ENCODE measurements at places on chromosomes 4 and X.
A peak's percentile ranks its signal among the peaks of the same experiment; 100 is the strongest.

- H3K4me3 ChIP-seq = no peak overlapping the region
- no peaks in the 10 kb centered on the region for H3K27me3 ChIP-seq
- H3K36me3 ChIP-seq = no peaks in the 10 kb centered on the region
- no peak overlapping the region for H3K27ac ChIP-seq
- H3K4me1 ChIP-seq = no peaks in the 10 kb centered on the region
- DNase-seq = no peak
These were observed 1490.1 kb upstream of the IGFBP7 start for GRCh38 chr4:58600290-58600689.

DNA sequence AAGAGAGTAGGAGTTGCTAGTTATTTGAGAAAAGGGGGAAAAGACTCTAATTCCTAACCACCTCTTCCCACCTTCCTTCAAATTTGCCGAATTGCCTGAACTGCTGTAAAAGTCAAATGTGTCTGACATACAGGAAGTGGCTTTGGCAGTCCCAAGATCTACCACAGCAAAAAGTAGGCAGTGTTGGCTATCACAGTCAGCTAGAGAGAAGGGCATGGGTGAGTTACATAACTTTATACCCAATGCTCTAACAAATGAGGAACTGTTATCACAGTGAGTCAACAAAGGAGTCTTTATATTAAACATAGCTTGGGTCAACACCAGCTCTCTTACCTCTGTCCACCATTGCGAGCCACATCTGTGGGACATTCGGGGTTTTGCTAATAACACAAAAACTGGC, 2.4 kb upstream of the MBNL3 start:
- no peaks in the 10 kb centered on the region for H3K27me3 ChIP-seq
- no peak overlapping the region for H3K4me3 ChIP-seq
- no peak overlapping the region for H3K27ac ChIP-seq
- no peak for DNase-seq
- no peaks in the 10 kb centered on the region for H3K4me1 ChIP-seq

- H3K4me3 ChIP-seq = no peak overlapping the region
- peaks cover 4% of the 10 kb centered on the region for H3K4me1 ChIP-seq
- H3K27me3 ChIP-seq = no peaks in the 10 kb centered on the region
These were observed 822 bp upstream of the PFKFB1 start for GRCh38 chrX:54994668-54995351.

- H3K36me3 ChIP-seq = no peaks in the 10 kb centered on the region
- H3K4me3 ChIP-seq = no peak overlapping the region
- H3K27me3 ChIP-seq = no peaks in the 10 kb centered on the region
- H3K4me1 ChIP-seq = no peaks in the 10 kb centered on the region
These were observed 42.6 kb upstream of the SLC25A4 start for GRCh38 chr4:185100423-185100822.

GRCh38 chrX:55451626-55451989, 319 bp upstream of the MAGEH1 start:
- H3K27me3 ChIP-seq = no peaks in the 10 kb centered on the region
- H3K27ac ChIP-seq = peak overlapping the region; percentile 91
- DNase-seq = no peak
- H3K4me3 ChIP-seq = peak overlapping the region; percentile 80

DNA sequence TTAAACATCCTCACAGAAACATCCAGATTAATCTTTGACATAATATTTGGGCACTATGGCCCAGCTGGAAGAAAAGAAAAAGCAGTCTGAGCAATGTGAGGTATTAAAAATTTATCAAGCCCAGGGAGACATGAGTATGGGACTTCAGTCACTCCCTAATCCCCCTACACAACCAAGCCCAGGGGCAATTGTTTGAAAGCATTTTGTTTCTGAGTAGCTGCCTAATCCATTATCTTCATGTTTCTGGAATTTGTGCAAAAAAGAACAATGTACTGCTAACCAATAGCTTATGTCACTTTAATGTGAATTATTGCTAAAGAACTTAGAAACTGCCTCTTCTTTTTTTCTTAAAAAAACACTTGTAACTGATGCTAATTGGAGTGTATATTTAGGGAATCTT, 360.7 kb downstream of the TEX13C start:
- H3K27ac ChIP-seq = no peak overlapping the region
- DNase-seq = no peak
- H3K36me3 ChIP-seq = no peaks in the 10 kb centered on the region
- H3K27me3 ChIP-seq = no peaks in the 10 kb centered on the region

DNA sequence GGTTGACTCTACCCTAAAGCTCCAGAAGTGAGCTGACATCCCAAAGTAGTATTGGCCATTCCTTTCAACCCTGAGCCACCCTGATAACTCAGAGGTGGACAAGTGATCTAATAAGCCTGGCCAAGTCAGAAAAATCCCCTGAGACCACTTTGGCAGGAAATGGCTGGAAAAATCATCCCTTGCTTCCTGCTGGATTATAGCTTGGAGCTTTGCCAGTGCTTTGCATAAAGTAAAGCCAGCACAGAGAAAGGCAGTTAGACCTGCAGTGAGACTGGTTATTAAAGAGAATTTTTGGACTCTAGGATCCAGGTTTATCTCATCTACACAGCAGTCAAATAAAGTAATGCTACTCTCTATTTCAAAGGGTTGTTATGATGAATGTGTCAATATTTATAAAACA, 6.4 kb downstream of the CXCL3 start:
- no peak overlapping the region for H3K4me3 ChIP-seq
- DNase-seq = no peak
- no peaks in the 10 kb centered on the region for H3K36me3 ChIP-seq
- no peak overlapping the region for H3K27ac ChIP-seq
- H3K27me3 ChIP-seq = no peaks in the 10 kb centered on the region
- no peaks in the 10 kb centered on the region for H3K4me1 ChIP-seq

- H3K27me3 ChIP-seq = no peaks in the 10 kb centered on the region
- DNase-seq = no peak
- H3K36me3 ChIP-seq = no peaks in the 10 kb centered on the region
These were observed 38.4 kb downstream of the SAGE1 start for GRCh38 chrX:135931644-135932487.

DNA sequence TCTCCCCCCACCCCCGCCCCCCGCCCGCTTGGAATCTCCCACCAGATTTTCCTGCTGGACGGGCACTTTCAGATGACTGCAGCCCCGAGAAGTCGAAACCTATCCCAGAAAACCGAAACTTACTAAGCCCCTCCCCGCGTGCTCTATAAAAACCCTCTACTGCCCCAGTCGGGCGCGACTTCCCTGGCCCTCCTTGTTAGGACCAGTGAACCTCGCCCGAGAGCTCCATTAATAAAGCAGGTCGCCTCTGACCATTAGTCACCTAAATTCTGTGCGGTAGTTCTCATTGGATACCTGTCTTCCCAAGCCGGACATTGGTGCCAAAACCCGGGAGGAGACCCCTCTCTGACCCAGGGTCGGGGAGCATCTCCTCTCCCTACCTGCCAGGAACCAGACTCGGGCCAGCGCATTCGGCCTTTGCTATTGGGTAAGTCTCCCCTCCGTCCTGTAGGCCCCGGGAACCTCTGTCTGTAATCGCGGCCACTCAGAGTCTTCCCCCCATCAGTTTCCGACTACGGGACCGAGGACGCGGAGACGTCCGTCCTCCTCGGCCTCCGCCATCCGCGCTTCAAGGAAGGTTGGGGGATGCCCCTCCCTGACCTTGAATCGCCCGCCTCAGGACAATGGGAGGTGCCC, 958.0 kb downstream of the RPA4 start:
- H3K27me3 ChIP-seq = no peaks in the 10 kb centered on the region
- H3K4me3 ChIP-seq = no peak overlapping the region

- H3K36me3 ChIP-seq = no peaks in the 10 kb centered on the region
- H3K4me1 ChIP-seq = peaks cover 22% of the 10 kb centered on the region
- H3K4me3 ChIP-seq = no peak overlapping the region
- no peak overlapping the region for H3K27ac ChIP-seq
- H3K27me3 ChIP-seq = no peaks in the 10 kb centered on the region
These were observed 175.3 kb downstream of the MAML3 start for GRCh38 chr4:139978692-139979091.

DNA sequence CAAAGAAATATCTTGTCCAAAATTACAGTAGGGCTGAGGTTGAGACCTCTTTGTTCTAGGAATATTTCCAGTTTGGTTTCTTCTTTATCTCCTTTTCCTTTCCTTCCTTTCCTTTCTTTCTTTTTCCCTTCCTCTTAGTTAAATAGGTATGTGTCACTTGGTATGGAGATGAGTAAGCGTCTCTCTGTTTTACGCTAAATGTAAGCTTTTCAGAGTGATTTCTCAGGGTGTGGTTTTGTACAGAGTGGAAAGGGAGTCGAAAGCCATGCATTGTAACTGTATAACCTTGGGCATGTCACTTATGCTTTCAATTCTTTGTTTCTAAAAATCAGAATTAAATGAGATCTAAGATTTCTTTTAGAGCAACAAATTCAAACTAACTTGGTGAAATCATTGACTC, 54.8 kb downstream of the TLL1 start:
- H3K4me1 ChIP-seq = peaks cover 3% of the 10 kb centered on the region
- H3K27me3 ChIP-seq = no peaks in the 10 kb centered on the region
- no peak overlapping the region for H3K27ac ChIP-seq
- no peak overlapping the region for H3K4me3 ChIP-seq

- no peaks in the 10 kb centered on the region for H3K27me3 ChIP-seq
- H3K36me3 ChIP-seq = no peaks in the 10 kb centered on the region
- no peaks in the 10 kb centered on the region for H3K4me1 ChIP-seq
- no peak for DNase-seq
- H3K4me3 ChIP-seq = no peak overlapping the region
These were observed 2.4 kb downstream of the CNKSR2 start for GRCh38 chrX:21376636-21377035.

GRCh38 chrX:119692191-119693039, 553 bp downstream of the SEPTIN6 start:
- no peak for DNase-seq
- H3K4me1 ChIP-seq = peaks cover 5% of the 10 kb centered on the region
- H3K27ac ChIP-seq = peak overlapping the region; percentile 70
- no peaks in the 10 kb centered on the region for H3K36me3 ChIP-seq
- H3K27me3 ChIP-seq = no peaks in the 10 kb centered on the region
- peak overlapping the region; percentile 82 for H3K4me3 ChIP-seq

- peaks cover 67% of the 10 kb centered on the region for H3K36me3 ChIP-seq
- no peak for DNase-seq
- H3K27ac ChIP-seq = no peak overlapping the region
- no peaks in the 10 kb centered on the region for H3K4me1 ChIP-seq
- H3K27me3 ChIP-seq = no peaks in the 10 kb centered on the region
These were observed 154.4 kb downstream of the PTTG2 start for GRCh38 chr4:38114386-38115150.

- no peaks in the 10 kb centered on the region for H3K36me3 ChIP-seq
- DNase-seq = no peak
- no peaks in the 10 kb centered on the region for H3K27me3 ChIP-seq
- no peak overlapping the region for H3K4me3 ChIP-seq
These were observed 443.3 kb downstream of the GBA3 start for GRCh38 chr4:23135792-23136645.

DNA sequence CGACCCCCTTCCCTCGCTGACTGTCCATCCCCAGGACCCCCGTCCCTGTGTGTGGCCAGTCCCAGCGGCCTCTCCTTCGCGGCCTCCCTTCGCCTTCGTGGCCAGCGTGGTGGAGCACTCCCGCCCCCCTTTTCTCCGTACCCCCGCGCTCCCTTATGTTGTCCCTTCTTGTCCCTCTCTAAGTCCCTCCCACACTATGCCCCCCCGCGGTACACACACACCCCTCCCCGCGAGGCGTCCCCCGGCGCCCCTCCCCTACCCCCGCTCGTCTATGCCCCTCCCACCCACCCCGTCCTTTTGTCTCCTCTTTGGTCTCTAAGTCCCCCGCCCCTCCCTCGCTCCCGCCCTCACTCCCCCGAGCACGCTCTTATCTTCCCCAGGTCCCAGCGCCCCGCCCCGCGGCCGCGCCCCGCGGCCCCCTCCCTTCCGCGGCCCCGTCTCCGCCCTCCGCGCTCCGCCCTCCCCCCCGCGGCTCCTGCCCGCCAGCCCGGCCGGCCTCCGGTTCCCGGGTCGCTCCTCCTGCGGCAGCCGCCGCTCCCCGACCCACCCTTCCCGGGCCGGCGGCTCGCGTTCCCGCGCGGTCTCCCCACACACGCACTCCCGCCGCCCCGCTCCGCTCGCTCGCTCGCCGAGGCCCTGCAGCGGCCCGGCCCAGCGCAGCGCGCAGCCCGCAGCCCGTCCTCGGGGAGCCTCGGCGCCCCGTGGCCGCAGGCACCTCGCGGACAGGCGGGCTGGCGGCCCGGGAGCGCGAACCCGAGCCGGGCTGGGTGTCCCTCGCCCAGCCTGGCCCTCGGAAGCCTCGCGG, 26.3 kb downstream of the UTP14A start:
- DNase-seq = peak; percentile 96
- no peaks in the 10 kb centered on the region for H3K4me1 ChIP-seq
- no peaks in the 10 kb centered on the region for H3K36me3 ChIP-seq
- H3K27ac ChIP-seq = peak overlapping the region; percentile 93
- H3K4me3 ChIP-seq = peak overlapping the region; percentile 70

DNA sequence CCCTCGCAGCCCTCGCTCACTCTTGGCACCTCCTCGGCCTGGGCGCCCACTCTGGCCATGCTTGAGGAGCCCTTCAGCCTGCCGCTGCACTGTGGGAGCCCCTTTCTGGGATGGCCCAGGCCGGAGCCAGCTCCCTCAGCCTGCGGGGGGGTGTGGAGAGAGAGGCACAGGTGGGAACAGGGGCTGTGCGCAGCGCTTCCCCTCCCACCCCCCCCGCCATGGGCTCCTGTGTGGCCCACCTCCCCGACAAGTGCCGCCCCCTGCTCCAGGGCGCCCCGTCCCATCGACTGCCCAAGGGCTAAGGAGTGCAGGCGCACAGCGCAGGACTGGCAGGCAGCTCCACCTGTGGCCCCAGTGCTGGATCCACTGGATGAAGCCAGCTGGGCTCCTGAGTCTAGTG, 220.2 kb downstream of the STPG2 start:
- no peaks in the 10 kb centered on the region for H3K4me1 ChIP-seq
- H3K27ac ChIP-seq = no peak overlapping the region
- H3K27me3 ChIP-seq = no peaks in the 10 kb centered on the region
- DNase-seq = no peak
- no peak overlapping the region for H3K4me3 ChIP-seq

DNA sequence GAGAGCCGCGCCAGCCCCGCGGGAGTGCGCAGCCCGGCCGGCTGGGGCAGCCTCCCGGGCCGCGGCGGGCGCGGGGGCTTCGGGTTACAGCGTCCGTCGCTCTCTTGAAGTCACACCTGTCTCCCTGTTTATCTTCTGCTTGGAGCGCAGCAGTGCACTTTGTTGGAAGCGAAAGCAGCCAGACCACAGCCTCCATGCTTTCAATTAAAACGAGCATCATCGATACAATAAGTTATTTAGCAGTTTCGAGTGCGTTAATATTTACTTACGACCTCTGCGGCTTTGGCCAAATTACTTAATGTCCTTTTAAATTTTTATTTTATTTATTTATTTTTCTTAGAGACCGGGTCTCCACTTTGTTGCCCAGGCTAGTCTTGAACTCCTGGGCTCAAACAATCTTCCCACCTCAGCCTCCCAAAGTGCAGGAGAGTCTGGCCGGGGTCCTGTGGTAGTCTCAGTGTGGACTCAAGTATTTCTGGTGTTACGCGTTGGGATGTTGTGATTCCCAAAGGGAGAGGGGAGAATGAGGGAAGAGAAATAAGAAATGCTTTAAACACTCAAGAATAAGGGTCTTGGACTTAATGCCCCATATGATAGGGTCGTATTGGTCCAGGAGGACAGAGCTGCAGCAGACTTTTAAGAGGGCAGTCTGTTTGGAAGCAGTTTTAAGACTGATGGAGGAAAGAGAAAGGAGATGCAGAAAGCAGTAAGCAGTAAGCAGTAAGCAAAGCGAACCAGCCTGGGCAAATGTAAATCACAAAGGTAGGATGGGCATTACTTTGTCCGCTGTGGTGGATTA, 504 bp upstream of the PDLIM3 start:
- peaks cover 10% of the 10 kb centered on the region for H3K4me1 ChIP-seq
- DNase-seq = no peak
- peak overlapping the region; percentile 100 for H3K27ac ChIP-seq

All from tibial artery (tissue), 4 donors.